Kidney (tissue), 22 donors: ENCODE measurements at places on chromosomes 2 and 18.
A peak's percentile ranks its signal among the peaks of the same experiment; 100 is the strongest.

DNA sequence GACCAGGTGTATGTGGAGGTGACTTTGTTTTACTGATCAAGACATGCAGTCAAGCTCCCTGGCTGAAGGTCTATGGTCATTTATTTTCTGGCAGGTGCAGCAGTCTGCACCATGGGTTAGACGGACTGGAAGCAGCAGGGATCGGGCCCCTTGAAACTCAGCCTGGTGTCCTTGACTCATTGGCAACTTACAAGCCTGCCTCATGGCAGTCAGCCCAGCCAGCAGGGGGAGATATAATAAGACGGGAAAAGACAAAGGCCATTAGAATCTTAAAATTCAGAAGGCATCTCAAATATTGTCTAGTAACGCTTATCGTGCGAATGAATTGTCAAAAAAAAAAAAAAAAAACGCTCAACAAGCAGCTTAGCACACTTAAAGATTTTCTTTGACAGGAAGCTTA is 308.2 kb downstream of the EN1 start:
- no peak for DNase-seq

DNA sequence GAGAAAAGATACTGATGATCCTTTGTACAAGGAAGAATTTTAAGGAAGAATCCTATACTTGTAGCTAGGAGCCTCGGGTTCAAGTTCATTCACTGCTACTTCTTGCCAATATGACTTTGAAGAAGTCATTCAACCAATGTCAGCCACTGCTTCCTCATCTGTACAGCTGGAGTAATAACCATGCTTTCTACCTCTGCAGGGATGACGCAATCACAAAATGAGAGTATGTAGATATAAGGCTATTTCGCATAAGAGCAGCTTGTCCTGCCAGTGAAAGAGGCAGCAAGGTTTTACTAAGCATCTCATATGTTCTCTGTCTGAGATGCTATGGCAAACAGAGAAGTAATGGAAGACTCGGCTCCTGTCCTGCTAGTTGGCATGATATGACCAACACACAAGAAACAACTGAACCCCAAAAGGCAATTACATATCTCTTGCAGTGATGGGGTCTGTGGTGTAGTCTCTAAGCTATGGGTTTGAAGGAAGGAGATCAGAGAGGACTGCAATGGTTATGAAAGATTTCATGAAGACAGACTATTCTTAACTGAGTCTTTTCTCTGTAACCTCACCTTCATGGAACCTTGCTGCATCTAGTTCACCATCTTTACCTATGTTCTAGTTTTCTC is 9.2 kb downstream of the AAK1 start:
- DNase-seq = no peak

DNA sequence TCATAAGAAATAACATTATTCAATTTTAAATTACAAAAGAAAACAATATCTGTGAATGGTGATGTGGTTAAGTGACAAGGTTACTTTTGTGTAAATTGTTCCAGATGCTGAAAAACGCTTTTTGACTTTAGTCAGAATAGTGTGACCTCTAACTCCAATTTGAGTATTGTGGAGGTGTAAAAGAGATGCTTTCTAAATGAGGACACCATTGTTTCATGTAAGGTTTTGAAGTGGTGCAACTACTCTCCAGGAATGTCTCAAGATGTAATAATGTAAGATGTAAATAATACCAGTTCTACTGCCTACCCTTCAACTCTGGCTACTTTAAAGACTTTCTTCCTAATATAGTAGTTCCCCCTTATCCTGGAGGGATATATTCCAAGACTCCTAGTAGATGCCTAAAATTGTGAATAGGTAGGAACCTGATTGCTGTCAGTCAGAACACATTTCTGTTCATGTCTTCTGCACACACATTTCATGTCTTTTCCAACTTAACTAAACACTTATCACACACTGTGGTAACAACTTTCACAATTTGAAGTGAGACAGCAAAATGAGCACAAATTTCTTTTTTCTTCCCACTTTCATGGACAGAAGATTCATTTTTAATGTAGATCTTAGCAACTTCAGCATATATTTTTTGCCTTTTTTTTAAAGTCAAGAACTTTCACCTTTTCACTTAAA is 39.1 kb upstream of the PPP1R1C start:
- no peak for DNase-seq

DNA sequence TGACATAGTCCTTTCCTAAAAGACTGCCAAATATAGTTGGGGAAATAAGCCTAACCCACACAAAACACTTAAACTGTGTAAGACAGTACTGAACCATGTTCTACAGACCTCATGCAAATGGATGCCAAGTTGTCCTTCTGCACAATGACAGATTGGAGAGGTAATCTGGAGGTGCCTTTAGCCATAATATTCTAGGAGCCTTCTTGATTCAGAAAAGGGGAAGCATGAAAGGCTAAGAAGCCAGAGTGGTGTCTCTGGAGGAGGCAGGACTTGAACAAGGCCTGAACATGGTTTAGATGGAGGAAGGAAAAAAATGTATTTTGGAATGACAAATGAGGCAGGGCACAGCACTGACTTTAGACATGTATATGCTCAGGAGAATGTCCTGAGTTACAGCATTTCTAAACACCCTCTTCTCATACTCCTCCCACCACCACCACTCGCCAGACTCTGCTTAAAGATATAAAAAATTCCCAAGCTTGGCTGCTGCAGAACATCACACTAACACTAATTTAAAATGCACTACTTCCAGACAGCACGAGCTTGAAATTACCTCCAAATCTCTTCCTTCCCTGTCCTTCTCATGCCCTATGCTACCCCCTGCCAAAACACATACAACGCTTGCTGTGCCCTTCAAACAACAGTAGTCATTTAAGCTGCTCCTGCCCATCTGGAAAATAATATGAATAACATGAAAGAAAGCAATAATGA is 110.4 kb downstream of the ANKRD44 start:
- DNase-seq = no peak

GRCh38 chr2:164558450-164558849 is 62.8 kb downstream of the GRB14 start:
- DNase-seq = no peak

GRCh38 chr2:181240844-181241243 is 216.3 kb upstream of the ITGA4 start:
- no peak for DNase-seq

- no peak for DNase-seq
Observed at GRCh38 chr2:110104025-110104771, 11.4 kb downstream of the MALL start.

- DNase-seq = no peak
Observed at GRCh38 chr2:47530105-47530760, 127.3 kb downstream of the MSH2 start.

GRCh38 chr2:239577935-239578334 is 177.1 kb upstream of the HDAC4 start:
- no peak for DNase-seq

DNA sequence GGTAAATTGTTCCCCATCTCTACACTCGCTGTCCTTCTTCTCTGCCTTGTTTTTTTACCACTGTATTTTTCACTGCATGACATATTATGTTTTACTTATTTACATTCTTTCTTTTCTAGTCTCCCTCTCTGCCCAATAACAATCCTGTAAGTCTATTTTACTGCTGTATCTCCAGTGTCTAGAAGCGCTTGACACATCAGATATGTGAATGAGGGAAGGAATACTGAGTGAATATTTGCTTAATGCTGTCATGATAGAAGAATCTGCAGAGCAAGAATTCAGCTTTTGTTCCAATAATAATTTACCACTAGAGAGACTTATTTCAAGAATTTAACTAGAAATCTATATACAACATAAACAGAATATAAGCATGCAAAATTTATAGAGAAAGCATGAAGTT is 99.5 kb downstream of the GALNT13 start:
- DNase-seq = no peak

DNA sequence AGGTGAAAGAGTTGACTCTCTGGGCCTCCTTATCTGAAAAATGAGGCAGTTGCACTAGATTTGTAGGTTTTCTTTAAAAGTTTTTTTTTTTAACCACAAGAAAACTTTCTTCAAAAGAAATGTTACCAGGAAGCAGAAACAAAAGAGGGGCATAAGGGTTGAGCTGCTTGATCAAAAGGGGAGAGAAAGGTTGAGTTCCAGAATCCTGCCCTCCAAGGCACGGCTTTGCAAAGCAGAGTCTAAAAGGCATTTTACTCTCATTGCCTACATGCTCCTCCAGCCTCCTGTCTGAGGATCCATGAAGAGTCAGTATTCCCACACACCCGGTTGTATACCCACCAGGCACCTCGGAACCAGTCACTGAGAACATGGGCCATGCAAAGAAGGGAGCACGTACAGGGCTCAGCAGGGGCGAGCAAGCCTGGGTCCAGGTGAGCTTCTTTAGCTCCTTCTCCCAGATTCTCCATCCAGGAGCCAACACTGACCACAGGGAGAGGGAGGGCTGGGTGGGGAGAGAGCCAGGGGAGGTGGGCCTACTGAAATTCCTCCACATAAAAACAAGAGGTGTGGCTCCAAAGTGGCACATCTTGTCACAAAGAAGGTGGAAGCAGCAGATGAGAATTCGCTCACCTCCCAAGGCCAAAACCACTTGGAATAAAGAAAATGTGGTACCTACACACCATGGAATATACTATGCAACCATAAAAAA is 116.0 kb upstream of the EPC2 start:
- DNase-seq = no peak

GRCh38 chr18:39959839-39960238 is 1995.2 kb upstream of the PIK3C3 start:
- no peak for DNase-seq

- DNase-seq = no peak
Observed at GRCh38 chr18:54020156-54020745, 204.2 kb downstream of the MBD2 start.

- DNase-seq = no peak
Observed at GRCh38 chr2:48482769-48483168, 47.2 kb upstream of the STON1 start.

GRCh38 chr2:189982780-189983394 is 79.6 kb downstream of the MSTN start:
- DNase-seq = no peak

- no peak for DNase-seq
Observed at GRCh38 chr2:181407171-181407570, 50.0 kb upstream of the ITGA4 start.

DNA sequence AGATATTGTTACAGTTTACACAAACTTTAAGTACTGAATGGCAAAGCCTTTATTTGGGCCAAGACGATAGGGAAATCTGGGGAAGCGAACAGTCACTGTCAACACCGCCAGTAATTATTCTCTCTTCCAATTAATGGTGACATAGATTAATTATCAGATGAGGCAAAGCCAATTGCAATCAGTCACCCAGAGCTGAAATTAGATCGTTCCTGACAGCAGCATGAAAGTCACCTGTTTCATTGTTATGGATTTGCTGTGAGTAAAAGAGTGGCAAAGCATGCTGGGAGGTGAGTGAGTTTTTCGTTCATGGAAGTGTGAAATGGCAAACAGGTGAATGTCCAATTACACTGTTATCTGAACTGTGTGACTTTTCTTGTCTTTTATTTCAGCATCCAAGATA is 164.8 kb upstream of the KLHL14 start:
- no peak for DNase-seq

DNA sequence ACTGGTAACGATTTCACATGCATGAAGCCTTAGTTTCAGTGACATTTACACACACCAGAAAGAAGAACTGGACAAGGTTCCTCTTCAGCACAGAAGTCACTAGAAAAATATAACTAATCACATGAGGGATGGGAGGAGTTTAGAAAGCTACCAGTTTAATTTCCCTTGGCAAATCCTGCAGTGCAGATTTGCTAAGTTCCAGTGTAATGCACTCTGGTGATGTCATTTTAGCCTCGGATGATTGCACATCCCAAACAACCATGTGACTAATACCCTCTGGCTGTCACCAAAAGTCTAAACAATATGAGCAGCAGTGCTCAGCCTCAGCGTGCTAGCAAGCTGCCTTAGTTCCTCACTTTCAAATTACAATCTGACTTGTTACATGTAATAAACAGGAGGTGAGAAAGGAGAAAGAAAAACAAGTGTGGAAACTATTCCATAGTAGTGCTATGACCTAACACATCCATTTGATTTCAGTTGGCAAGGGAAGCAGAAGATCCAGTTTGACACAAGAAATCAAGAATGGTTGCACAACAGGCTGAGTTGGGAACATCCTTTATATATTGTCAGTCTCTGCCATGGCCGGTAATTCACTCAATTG is 35.3 kb upstream of the PPP1CB start:
- peak; percentile 75 for DNase-seq

DNA sequence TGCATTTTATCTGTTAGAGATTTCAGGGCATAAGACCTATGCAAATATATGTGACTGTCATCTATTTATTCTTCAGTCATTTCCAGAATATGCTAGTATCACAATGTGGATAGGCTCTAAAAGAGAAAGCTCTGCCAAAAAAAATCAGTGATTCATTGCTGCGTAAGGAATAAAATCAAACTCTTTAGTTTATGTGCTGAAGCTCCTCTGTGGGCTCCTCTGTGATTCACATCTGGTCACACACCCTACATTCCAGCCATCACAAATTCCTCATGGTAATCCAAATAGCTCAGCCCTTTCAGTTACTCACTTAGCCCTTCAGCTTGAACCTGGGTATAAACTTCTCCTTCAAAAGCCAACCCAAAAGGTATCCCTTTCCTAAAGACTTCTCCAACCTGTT is 21.4 kb downstream of the DLGAP1 start:
- DNase-seq = no peak

DNA sequence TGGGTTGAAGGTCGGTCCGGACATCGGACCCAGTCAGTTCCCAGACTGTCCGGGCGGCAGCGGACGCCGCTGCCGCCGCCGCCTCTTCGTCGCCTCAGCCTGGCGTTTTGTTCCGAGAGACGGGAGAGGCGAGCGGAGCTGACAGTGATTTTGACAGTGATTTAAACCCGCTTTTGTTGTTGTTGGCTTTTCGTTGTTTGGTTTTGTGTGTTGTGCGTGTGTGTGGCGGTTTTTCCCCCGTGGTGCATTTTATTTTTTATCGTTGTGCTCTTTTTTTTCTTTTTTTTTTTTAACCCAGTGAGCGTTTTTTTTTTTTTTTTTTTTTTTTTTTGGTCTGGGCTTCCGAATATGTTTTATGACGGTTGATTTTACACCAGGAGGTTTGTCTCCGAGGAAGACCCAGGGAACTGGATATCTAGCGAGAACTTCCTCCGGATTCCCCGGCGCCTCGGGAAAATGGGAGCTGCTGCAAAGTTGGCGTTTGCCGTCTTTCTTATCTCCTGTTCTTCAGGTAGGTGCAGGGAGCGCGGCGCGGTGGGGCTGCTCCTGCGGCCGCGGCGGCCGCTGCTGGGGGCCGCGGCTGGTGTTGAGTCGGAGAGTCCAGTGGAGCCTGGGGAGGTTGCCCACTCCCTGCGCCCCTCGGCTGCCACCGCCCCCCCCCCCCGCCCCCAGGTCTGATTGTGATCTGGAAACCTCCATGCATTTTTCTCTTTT is at the start of gene ACVR2A:
TSS of gene ACVR2A (plus strand) at position 333 of the 714 bp plus-strand sequence. CDS start at position 457, 124 bp downstream.
- peak; percentile 82 for DNase-seq

DNA sequence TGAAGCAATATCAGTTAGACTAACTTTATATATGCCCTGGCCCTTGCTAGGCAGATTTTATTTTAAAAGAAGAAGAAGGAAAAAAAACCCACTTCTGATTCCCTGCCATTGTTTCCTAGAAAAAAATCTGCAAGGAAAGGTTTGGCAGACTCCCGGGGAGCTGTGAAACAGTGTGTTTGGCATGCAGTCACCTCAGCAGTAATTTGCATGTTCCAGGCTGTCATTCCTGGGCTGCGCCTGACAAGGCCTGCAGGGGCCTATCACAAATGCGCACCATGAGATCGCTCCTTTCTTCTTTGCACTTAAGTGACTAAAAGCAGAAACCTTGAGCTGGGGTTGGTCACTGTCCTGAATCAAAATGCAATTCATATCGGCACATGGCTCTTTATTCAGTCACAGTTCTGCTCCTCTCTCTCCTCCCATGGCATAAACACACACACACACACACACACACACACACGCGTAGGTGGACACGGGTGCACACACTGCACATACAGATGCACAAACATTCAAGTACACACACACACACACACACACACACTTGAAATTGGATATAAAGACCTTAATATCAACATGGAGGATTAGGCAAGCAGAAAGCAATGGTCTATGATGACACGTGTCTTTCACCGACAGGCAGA is 172.8 kb downstream of the MYT1L start:
- DNase-seq = no peak
